ENCODE measurements at places on chromosomes 2 and 18.

DNA sequence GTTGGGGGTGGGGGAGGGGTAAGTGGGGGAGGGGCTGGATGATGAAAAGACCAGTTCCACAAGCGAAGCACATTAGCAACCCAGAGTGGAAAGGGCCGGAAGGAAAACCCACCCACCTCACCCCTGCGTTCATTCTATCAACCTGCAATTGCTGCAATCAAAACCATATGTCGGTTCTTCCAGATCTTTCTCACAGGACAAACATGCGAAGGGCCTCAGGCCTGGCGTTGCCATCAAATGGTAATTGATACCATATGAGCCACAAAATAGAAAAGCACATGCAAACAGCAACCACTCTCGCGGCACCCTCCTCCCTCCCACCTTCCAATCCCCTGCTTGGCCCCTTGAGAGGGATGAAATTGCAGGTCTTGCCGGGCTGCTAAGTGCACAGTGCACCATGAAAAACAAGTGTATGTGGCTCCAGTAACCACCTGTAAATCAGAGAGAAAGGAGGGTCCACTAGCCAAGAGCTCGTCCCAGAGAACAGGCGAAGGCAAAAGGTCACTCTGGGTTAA is 287.5 kb downstream of the TCF4 start:
- DNase-seq, result no peak

DNA sequence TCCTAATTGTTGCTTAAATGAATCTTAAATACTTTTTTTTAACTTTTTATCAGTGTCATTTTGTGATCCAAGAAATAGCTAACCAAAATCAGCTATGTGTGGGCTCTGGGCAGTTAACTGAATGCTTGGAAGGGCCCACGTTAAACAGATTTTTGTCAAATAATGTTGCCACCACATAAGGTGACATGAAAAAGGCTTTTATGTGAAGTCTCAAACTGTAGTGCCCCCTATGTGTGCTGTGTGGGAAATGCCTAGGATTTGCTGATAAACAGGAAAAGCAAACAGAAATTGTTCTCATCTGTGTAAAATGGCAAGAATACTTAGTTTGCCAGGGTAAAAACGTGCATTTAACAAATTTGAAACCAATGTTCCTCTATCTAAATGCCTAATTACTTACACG is 242.2 kb downstream of the ZNF516 start:
- DNase-seq, result no peak

DNA sequence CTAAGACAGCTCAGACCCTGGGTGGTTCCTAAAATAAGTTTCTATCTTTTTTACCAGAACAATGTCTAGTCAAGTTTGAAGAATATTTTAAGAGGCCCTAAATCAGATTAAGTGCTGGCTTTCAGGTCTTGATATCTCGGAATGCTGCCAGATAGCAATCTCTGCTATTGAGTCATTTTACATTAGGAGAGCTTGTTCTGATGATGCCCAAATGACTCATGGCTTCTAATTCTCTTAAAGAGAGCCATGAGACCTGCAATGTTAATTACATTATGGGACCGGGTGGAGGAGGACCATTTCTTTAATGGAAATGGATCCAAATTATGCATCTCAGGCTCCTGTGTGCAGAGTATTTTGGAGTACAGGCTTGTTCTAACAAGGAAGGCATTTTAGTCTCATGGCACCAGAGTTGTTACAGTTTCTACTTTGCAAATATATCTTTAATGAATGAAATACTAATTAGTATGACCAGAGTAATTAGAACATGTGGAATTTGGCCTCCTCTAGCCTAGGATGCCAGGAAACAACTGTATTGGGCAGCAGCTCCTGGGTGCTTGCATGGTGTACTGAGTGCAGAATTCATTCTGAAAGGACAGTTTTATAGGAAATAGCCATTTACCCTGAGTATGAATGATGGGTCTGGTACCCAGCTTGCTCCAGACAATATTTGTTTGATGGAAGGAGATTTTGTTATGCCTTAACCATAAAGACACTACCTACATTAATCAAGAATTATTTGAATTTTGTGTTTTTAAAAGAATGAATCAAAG is 94.0 kb upstream of the SULT1C3 start:
- peak; percentile 52 for DNase-seq

DNA sequence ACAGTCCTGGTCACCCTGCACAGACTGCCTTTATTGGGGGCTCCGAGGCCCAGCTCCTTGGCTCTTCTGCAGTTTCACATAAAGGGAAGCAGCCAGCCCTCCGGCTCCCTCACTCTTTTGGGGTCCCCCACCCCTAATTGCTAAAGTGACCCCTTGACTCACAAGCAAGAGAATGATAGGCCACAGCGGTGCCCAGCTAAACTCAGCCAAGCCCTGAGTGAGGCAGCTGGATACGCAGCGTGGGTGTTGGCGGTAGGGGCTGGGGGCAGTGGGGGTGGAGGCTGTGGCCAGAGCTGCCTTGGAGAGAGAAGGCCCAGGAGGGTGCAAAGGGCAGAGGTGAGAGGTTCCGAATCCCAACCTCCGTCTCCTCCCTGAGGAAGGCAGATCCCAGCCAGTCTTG is 25.5 kb upstream of the ALPP start:
- DNase-seq, result no peak

- no peak for DNase-seq
Measured at GRCh38 chr18:55283309-55283708, 304.7 kb downstream of the TCF4 start.

- DNase-seq, result no peak
Measured at GRCh38 chr2:157501026-157501425, 57.1 kb upstream of the CYTIP start.

GRCh38 chr18:10838553-10838952 is 310.8 kb downstream of the PIEZO2 start:
- DNase-seq, result no peak

DNA sequence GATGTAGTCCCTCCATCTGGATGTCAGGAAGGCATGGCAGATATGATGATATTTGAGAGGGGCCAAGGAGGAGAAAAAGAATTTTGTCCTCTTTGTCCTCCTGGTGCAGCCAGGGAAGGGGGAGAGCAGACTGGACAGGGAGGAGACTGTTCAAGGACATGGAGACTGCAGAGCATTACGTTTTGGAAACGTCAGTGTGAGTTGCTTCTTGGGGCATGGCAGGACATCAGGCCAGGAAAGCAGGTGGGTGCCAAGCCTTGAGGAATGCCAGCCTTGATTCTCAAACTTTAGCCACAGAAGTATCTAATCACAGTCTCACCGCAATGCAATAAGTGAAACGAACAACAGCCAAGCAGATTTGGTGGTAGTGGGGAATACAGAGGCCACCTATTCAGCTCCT is 66.2 kb downstream of the BMP10 start:
- DNase-seq, result no peak

GRCh38 chr18:40673150-40673549 is 1281.9 kb upstream of the PIK3C3 start:
- DNase-seq, result no peak

GRCh38 chr2:152154462-152154861 is 21.1 kb downstream of the STAM2 start:
- no peak for DNase-seq

DNA sequence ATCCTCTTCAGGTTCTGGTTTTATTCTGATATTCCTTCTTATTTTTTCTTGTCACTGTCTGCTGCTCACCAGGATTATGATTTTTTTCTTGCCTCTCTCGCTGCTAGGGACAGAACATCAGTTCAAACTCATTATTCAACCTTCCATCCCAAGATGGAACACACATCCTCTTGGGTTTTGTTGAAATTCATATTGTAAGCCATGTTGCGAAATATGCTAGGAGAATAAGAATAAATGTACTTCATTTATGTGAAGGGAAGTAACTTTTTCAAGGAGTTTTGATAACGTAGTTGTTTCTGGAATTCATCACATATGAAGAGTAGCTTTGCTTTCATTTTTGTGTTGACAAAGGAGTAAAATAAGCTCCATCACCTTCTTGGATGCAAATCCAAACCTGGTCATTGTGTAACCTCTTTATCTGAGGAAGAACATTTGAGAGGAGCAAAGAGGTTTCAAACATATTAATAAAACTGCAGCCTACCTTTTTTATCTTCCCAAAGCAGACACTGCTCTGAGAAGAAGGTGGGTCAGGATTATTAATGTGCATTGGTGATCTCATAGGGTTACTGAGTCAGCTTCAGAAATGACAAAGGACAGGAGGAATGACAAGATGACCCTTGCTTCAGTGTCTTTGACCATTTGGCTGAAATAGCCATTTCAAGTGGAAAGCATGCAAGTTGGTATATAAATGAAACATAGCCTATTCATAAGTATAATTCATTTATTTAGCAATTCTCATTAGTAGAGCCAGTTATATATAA is 280.0 kb downstream of the GULP1 start:
- DNase-seq, result no peak

All from epithelial cell of prostate (primary cell).